ENCODE measurements at places on chromosomes 12 and 14. TPM values are rescaled to one million over a fixed set of nuclear protein-coding genes. Genes with fewer than 3 reads are reported as not detected.

Gene KRT6C
- total RNA-seq = not detected

Gene VDR
- 2.8 TPM for total RNA-seq

Gene GNPTAB
- 28.8 TPM for total RNA-seq

Gene SPRYD4
- 2.3 TPM for total RNA-seq

Gene SRGAP1
- total RNA-seq = 14.4 TPM

Gene OR6C2
- not detected for total RNA-seq

Gene MYF5
- not detected for total RNA-seq

Gene GLS2
- 2.6 TPM for total RNA-seq

Gene SMCO2
- total RNA-seq = not detected

Gene MAP1LC3B2
- total RNA-seq = 1.7 TPM

Gene CLEC4C
- not detected for total RNA-seq

Gene GPHN
- 27.6 TPM for total RNA-seq

Gene TUNAR
- not detected for total RNA-seq

Gene SMIM41
- total RNA-seq = 1.1 TPM

Gene OR6C76
- not detected for total RNA-seq

Gene TNS2
- 444 TPM for total RNA-seq

Gene OTX2
- total RNA-seq = not detected

Gene PRH2
- not detected for total RNA-seq

Gene TAS2R50
- total RNA-seq = 2.0 TPM

Measured in omental fat pad (tissue), 4 donors.